Esophagus muscularis mucosa (tissue), 4 donors: ENCODE measurements at places on chromosomes 3 and 15.

DNA sequence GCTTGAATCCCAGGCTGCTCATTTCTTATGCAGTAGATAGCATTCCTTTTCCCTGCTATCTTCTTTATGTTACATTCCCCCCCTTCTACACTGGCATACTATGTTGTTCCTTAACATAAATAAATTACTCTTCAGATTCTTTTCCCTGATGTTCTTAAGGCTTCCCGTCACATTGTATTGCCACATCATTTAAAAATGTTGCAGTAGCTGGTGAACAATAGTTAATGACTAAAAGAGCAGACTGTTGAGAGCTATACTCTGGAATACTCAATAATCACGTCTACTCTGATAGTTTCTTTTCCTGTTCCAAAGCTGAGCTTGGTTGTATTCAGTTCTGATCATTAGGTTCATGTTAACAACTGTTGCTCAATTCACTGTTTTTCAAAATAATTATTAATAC is 219.9 kb downstream of the CHST2 start:
- DNase-seq, result no peak

GRCh38 chr3:115341208-115341607 is 194.1 kb upstream of the ZBTB20 start:
- no peak for DNase-seq

- DNase-seq, result no peak
These were observed at the start of gene GP9 for GRCh38 chr3:129060276-129061022. TSS of gene GP9 (plus strand) at chr3:129060779. CDS start at chr3:129061740, 961 bp downstream.

DNA sequence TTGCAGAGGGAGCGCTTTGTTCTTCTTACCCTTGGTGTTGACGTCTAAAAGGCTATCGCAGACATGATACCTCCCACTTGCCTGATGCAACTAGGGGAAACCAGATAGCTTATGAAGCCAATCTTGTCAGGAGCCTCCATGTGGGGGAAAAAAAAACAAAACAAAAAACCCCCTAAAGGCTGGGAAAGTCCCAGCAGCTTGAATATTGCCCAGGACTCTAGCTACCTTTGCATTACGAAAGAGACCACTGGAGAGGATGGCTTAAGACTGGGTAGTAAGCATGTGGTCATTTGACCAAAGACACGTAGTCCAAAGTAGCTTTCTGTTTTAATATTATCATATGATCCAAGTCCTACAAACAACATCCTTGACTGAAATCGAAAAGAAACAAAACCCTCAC is 120.7 kb upstream of the WNT5A start:
- no peak for DNase-seq

DNA sequence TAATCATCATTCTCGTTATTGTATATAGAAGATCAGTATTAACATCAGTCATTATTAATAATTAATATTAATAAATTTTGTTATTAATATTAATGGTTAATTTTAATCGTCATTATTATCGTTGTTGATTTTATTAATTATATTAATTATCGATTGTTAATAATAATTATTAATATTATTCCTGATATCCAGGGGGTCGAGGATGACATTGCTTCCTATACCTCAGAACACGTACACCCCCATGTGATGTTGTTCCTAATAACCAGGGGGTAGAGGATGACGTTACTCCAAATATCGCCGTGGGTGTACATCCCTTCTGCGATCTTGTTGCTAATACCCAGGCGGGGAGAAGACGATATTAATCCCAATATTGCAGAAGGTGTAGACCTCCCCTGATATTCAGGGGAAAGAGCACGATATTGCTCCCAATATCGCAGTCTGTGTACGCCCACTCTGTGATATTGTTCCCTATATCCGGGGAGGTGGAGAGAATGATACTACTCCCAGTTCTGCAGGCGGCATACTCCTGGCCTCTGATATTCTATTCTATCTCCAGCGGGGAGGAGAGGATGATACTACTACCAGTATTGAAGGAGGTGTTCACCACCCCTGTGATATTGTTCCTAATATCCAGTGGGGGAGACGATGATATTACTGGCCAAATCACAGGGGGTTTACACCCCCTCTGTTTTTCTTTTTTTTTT is 22.3 kb upstream of the BMF start:
- DNase-seq, result no peak

DNA sequence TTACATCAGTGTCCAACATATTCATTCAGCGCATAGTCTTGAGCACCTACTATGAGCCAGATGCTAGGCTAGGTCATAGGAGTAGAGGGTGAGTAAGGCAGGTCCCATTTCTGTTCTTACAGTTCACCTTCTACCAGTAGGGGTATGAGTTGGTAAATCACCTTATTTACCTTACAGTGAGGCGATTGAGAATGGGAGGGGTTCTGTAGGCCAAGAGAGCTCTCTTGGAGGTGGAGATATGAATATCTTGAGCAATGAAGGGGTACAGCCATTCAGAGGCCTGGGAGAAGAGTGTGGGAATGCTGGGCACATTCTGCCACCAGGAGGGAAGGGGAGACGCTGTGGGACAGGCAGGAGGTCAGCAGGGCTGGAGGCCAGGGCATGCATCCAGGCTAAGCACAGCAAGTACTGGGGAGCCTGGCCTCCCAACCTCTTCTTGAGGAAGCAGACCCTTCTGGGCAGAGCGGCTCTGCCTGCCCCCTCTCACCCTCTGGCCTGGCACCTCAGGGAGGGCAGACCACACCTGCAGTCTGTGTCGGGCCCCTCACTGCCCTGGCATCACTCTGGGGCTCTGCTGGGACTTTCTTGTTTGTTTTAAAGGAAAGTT is 123.4 kb downstream of the EEFSEC start:
- no peak for DNase-seq

GRCh38 chr15:45402955-45403877 is 24.9 kb upstream of the GATM start:
- no peak for DNase-seq

GRCh38 chr15:63075015-63075983 is 32.8 kb downstream of the TPM1 start:
- DNase-seq, result no peak

DNA sequence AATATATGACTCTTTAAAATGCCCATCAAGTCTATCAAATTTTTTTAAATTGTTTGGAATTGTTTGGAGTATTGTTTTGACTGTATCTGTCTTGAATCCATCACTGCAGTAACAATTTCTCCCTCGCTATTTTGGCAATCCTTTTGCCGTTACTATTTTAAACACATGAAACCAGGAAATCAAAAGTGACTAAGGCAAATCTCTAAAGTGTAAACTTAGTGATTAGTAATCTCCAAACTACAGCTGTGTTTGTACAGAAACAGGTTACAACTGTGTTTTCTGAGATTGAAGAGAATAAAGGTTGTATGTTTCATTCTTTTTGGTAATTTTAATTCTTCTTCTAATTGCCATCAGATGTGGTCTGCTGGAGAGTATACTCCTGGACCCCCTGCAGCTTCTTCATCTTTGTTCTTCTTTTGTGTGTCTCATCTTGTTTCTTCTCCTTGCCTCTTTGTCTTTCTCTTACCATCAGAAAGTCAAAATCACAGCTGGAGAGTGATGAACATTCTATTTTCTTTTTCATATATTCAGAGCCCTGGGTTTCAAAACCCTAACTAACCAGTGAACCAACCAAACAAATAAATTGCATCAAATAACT is 465.4 kb downstream of the RBMS3 start:
- no peak for DNase-seq

DNA sequence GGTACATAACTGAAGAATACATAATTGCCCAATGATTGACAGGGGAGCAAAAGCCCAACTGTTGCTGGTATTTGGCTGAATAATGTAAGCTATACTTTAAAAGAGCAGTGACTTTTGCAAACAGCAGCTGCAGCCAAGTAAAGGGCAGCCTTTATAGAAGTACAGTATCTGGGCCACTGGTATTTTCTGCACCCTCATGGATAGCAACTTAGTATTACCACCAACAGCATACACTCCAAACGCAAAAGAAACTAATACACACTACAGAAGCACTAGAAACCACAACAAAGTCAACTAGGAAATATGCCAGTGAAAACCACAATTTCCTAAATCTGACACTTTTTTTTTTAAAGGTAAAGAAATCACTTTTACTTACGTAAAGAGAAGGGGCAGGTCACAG is 206.1 kb downstream of the TIGIT start:
- no peak for DNase-seq

- DNase-seq, result no peak
These were observed 105.1 kb downstream of the ZMAT3 start for GRCh38 chr3:178966299-178967176.

DNA sequence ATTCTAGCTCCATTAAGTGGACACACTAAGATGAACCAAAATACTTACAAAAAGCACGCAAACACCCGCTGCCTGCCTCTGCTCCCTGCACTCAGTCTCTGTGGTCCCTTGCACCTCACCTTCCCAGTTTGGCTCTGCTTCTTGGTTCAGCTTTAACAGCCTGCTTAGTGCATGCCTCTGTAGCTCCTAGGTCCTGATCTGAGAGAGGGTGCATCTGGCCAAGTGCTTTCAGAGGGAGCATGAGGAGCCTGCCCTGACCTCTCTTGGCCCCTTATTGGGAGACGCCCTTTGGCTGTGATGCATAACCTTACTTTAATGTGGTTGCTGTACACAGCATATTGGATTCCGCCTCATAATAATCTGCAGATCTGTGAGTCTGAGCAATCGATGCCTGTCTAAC is 21.2 kb upstream of the ATP10A start:
- no peak for DNase-seq

DNA sequence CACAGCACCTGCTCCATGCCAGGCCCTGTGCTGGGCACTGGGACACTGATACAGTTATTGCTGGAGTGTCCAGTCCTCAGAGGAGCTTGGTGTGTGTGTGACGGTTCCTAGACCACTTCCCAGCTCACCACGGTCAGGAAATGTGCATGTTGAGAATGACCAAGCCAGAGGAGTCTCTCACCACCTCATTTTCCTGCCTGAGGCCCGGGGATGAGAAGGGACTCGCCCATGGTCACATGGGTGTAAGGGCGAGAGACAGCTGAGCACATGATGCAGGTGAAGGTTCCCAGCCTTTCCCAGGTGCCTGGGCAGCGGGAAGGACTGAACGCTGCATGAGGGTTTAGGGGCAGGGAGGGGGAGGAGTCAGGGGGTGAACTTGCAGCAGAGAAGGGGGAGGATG is 180.9 kb upstream of the TLE3 start:
- no peak for DNase-seq

DNA sequence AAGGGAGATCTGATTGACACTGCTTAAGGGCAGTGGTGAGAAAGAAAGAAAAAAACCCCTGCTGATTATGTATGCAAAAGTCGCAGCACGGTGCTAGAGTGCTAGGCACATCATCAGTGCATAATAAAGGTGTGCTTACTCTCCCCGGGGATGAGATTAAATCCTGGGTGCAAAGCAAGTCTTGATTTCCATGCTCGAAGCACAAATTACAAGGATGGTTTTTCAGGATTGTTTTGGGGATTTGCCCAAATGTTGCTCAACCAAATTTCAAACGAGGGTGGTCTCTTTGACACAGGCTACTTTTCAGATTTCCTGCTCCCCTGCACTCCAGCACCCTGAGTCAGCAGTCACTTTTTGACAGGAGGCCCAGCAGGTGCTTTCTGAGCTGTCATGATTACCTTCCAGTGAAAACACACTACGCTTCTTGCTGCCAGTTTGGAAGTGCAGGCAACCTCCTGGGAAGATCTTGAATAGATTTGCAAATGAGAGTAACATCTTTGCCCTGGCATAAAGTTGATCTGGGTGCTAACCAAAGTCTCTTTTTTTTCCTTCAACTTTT is 167.5 kb upstream of the TRIM42 start:
- DNase-seq, result no peak

DNA sequence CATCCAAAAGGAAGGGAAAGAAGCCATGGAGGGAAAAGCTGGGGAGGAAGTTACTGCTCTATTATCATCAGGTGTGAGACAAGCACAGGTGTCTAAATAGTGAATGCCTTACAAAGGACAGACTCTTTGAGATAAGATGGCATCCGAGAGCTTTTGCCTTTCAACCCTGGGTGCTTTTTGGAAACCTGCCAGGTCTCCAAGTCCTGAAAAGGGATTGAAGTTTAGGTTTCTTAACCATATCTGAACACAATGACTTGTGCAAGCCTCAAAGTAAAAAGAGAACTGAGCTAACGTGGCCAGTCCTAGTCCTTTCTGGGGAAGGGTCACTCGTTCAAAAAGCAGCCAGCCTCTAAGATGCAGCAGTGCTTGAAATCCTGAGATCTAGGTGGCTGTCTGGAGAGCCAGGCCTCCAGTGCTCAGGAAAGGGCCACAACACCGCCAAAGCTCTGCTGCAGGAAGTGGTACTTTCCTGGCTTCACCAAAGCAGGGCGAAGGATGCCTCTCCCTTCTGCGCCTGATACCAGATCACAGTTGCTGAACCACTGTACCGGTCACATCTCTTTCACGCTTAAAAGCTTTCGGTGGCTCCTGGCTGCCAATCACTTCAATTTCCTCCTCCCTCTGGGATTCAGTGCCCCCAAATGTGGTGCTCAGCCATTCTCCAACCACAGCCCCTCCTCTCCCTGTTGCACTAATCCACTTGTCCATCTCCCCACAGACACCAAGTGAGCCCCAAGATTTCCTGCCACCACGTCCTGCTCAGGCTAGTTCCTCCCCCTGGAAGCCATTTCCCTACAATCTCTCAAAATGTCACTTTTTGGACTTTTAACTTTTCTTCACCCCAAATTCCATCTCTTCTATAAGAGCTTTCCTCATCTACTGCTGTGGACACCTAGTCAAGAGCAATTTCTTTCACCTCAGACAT is 104.1 kb upstream of the LPP start:
- DNase-seq, result no peak

DNA sequence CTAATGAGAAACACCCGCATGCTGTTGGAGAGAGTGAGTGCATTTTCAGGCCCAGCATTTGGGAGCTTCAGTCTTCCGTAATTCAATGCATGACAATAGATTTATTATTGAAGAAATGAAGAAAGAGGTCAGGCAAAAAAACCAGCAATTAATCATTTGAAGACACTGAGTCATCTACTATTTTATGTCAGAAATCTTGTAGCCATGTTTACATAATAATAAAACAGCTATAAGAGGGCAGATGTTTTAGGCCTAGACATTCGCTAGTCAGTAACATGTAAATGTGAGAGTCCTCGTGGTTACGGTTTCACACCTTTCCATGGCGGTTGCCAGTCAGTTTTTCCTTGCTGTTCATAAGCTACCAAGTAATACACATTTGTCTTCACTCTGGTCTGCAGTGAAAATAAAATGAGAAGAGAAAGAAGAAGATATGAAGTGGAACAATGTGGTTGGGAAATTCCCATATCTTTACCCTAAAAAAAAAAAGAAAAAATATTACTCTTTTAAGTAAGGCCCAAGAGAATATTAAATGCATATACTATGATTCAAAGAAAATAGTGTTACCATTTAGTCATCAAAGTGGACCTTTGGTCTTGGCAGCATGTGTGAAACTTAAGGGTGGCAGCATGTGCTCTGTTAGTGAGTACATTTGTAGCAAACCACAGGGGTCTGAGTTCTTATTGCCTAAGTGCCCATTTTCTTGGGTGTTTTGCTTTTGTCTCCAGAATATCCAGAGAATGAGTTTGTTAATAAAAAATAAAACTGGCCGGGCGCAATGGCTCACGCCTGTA is 140.5 kb upstream of the TBL1XR1 start:
- no peak for DNase-seq

DNA sequence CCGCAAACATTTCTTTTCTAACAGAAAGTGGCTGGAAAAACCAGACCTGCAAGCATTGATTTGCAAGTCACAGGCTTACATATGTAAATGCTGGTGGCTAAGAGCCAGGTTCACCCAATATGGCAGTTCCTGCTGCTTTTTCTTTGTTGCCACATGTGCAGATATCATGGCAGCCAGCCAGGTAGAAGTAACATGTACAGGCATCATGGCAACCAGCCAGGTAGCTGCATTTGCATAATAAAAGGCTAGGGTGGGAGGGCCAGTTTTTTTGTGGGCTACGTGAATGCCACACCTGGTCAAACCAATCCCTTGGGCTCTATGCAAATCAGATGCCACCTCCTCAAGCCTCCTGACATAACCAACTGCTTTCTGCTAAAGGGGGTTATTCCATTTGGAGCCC is 2.8 kb upstream of the SMCO1 start:
- DNase-seq, result no peak
